Activated naive CD4-positive, alpha-beta T cell treated with anti-CD3 and anti-CD28 coated beads, Interleukin-2, amount 50 U/mL, for 72 hours (primary cell): ENCODE measurements at places on chromosomes 4 and X. TPM values are rescaled to one million over a fixed set of nuclear protein-coding genes. Genes with fewer than 3 reads are reported as not detected.
A peak's percentile ranks its signal among the peaks of the same experiment; 100 is the strongest.

- no peak for DNase-seq
Measured at GRCh38 chr4:1367936-1368289, 20.9 kb downstream of the UVSSA start.

- DNase-seq = no peak
Measured at GRCh38 chrX:119625843-119626242, 19.6 kb upstream of the NKRF start.

GRCh38 chr4:2073808-2074481, 14.8 kb downstream of the NAT8L start:
- no peak for DNase-seq

DNA sequence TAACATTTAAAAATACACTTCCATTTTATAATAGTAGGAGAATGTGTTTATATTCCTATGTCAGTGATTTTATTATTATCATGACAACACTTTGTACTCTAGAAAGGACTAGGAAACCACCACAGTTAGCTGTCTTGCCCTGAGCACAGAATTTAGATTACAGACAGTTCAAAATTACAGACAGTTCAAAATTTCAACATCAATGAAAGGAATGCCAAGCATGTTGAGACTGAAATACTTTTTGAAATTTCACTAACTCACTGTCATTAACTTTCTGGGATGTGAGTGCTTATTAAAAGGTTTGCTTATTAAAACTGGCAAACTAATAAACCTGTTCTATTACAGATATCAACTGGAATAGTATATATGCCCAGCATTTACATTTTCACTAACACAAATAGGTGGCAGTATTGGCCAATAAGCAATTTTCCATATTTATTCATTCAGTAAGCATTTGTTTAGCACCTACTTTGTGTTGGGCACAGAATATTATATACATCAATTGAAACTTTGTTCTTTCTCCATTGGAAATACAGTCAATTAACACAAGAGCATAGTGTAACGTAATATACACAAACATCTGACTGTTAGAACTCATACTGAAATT, 179.4 kb downstream of the FBXW7 start:
- no peak for DNase-seq

GRCh38 chr4:79823148-79823763, 249.8 kb downstream of the ANTXR2 start:
- DNase-seq = no peak

PCSK1N gene
- total RNA-seq = 2.7 TPM

DNA sequence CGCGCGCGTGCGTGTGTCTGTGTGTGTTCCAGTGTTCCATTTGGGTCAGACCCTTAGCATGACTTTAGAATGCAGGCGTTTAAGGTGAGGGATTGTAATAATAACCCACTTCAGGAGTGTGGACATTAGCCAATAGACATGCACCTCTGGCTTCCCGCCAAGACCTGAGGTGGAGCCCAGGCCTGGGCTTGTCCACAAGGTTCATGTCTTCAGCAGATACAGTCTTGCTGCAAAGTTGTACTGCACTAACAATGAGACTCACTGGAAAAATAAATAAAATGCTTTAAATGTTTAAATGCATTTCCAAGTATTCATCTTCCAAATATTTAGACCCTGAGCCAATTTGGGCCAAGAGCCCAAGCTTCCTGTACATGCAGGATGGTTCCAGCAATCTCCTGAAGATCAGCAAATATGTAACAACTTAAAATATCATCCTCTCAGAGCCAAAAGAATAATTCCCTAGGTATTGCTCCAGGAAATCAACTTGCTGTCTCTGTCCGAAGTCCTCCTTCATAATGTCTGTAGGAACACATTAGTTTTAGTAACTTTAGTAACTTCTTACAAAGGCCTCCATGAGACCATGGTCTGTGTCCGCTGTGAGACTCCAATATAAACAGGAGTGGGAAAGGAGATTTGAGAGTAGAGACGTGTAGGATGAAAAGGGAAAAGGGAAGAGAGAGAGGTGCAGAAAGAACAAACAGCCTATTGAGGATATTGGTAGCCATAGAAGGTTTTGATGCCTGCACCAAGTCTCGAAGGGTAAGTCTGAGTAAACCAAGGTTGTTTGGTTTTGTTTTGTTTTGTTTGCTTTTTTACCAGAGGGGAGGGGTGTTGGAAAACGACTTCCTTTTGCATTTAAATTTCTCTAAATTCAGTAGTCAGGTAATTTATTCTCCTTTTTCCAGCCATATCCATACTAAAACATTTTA, 98.5 kb upstream of the KLF3 start:
- no peak for DNase-seq

DNA sequence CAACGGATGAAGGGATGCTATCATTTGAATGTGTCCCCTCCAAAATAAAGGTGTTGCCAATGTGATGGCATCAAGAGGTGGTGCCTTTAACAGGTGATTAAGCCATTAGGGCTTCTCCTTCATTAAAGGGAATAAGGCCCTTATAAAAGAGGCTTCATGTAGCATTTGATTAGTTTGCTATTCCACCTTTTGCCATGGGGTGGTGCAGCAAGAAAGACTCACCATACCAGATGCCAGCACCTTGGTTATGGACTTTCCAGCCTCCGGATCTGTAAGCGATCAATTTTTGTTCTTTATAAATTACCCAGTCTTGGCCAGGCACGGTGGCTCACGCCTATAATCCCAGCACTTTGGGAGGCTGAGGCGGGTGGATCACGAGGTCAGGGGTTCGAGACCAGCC, 7.9 kb upstream of the SLC25A43 start:
- no peak for DNase-seq

DNA sequence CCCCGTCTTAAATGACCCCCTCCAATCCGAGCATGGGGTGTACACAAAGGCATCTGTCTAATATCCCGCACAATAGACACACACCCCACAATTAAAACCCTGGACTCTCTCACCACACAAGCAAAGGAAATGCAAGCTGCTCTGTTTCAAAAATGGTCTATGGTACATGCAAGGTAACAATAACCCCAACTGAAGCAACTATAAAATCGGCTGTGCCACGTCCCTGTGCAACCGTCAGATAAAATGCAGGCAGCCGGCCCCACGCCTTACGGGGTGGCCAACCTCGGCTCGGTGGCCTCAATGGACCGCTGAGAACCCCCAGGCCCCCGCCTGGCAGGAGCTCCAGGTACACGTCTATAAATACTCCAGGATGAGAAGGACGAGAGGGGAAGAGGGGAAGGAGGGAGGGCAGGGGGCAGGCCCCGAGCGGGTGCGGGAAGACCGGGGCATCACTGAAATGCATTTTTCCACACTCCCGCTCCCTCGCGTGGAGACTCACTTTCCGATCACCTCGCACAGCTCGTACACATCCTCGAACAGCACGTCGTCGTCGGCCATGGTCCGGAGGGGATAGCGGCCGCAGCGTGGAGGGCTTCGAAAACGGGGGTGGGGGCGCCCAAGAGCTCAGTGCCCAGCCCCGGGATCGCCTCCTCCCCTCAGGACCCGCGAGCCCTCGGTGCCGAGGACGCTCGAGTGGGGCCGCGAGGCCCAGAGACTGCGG, 763 bp downstream of the CASK start:
- DNase-seq = peak; percentile 6

DNA sequence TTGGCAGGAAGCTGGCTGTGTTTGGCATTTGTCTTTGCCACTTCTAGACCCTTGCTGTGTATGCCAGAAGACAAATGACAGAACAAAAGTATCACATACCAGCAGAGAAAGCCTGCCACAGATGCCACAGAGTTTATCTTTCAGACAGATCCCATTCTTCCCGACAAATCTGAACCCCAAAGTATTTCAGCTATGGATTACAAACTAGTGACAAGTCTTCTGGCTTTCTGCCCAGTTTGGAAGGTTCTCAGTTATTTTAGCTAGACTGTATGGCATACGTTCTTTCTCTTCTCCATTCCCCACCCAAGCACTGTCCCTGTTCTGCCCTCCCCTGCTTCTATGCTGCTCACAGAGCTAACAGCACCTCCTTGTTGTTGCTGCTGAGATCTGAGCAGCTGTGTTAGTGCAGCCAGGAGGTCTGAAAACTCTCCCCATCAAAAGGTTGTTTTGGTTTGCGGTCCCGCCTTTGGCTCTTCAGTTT, 236.7 kb downstream of the FRAS1 start:
- no peak for DNase-seq

GRCh38 chr4:152572417-152573086, 36.7 kb upstream of the FBXW7 start:
- no peak for DNase-seq

DNA sequence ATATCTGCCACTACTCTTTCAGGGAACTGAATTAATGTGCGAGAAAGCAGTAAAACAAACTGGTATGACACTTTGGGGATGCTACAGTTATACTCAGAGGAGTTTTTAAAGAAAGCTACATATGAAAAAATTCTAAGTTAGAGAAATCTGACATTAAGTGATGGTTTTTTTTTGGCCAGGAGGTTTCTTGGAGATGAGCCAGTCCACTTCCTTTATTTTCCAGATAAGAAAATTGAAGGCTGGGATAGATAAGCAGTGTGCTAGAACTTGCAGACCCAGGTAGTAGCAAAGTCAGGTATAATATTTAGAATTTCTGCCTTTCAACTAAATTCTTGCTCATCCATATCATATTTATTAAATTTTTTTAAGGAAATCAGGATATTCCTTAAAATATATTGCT, 106.8 kb downstream of the FAT4 start:
- no peak for DNase-seq

DNA sequence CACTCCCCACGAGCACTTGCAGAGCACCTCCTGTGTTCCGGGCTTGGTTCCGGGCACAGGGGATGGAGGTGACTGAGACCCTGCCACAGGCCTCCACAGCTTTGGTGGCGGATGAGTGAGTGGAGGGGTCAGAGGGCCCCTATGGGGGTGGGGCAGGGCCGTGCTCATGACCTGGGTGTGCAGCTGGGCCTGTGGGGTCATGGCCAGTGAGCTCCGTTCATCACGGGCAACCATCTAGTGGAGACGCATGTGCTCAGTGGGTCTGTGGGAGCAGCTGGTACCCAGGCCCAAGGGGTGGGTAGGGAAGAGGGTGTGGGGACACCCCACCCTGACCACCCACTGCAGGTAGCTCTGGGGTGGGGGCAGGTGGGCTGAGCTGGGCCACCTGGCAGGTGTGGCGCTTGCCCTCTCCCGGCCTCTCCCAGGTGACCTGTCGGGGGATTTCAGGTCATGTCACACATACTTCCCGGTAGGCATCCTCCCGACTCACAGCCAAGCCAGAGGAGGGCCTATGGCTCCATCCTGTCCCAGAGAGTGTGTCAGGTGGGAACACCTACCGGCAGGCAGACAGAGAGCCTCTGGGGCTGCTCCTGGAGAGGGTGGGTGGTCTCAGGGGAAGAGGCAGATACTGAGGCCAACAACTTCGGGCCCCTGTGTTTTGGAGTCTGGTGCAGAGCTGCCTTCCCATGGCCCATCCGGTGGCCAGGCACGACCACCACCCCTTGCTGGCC, 3.6 kb downstream of the PSAPL1 start:
- DNase-seq = no peak

SMPX gene
- total RNA-seq = not detected
